ENCODE measurements at places on chromosomes 7 and 10.

GRCh38 chr10:73969224-73969841 is 28.6 kb upstream of the VCL start:
- DNase-seq: no peak

DNA sequence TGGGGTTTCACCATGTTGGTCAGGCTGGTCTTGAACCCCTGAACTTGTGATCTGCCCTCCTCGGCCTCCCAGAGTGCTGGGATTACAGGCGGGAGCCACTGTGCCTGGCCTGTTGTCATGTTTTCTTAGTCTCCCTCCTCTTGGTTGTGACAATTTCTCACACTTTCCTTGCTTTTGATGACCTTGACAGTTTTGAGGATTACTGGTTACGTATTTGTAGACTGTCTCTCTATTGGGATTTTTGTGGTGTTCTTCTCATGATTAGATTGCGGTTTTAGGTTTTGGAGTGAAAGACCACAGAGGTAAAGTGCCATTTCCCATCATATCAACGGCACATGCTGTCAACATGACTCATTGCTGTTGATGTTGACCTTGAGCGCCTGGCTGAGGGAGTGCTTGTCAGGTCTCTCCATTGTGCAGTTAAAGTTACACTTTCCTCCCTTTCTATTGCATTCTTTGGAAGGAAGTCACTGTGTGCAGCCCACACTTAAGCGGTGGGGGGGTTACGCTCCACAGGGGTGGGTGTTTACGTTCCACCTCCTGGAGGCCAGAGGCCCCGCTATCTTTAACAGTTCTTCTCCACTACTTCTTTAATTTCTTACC is 10.8 kb downstream of the NEURL1 start:
- DNase-seq: no peak

DNA sequence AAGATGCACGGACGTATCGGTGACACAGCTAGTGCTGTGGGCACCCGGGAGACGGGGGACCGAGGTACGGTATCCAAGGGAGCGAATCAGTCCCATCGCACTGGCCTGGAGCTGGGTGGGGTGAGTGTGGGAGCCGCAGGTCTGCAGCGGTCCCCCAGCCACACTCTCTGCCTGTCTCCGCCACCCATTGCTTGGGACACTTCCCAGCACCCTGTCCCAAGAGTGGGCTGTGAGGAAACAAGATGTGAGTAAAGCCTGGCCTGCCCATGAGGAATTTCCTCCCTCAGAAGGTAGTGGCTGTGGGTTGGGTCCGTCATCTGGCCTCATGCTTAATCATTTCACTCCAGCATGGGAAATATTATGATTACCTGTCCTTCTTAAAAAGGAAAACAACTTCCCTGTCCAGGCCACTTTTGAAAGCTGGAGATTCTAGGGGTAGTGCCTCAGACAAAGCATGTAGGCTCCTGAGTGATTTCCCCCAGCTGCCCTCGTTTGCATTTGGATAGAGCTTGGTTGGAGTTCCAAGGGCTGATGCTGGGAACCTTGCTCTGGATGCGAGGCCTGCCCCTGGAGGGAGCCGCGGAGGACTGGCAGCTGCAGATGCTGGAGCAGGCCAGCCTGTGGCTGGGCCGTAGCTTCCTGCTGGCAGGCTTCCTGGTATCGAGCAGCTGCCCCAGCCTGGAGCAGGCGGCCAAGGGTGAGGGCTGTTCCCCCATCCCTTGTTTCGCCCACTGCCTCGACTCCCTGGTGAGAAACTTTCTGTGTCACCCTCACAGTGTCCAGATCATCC is 6.2 kb upstream of the ACTR3C start:
- DNase-seq: no peak

DNA sequence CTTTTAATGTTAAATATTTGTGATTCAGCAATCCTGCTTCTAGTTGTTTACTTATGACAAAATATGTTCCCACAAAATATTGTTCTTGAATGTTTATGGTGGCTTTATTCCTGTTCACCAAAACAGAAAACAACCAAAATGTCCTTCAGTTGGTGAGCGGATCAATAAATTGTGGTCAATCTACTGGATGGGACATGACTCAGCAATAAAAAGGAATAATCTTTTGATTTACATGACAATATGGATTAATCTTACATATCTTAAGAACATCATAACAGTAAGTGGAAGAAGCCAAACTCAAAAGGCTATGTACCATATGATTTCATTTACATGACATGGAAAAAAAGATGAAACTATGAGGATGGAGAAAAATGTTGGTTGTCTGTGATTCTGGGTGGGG is 691.3 kb upstream of the GHITM start:
- no peak for DNase-seq

DNA sequence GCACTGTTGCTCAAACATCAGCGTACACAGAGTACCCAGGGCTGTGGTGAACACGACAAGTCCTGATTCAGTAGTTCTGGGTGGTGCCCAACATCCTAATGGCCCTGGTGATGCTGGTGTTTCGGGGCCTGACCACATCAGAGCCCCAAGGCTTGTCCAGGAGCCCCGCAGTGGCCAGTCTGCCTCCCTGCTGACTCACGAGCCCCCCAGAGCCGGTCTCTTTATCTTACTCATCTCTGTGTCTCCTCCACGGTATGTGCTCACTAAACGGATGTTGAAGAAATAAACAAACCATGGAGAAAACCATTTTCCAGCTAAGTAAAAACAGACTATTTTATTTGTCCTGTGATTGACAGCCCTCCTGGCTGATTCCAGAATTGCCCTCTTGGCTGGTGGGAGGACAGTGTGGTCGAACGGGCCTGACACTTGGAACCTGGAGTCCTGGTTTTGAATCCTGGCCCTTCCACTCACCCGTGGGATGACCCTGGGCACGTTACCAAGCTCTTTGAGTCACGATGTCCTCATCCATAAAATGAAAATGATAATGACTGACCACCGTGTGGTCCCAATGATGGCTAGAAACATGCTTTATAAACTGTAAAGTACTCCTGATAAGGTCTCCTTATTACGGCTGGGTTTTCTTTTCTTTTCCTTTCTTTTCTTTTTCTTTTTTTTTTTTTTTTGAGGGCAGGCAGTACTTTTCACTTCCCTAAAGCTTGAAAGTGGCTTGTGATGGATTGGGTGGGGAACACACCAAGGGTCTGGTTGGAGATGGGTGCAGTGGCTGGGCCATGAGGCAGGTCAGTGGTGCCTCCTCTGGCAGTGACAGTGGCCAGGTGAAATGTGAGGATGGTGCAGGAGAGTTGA is 5.7 kb downstream of the HIP1 start:
- DNase-seq: peak; percentile 50

DNA sequence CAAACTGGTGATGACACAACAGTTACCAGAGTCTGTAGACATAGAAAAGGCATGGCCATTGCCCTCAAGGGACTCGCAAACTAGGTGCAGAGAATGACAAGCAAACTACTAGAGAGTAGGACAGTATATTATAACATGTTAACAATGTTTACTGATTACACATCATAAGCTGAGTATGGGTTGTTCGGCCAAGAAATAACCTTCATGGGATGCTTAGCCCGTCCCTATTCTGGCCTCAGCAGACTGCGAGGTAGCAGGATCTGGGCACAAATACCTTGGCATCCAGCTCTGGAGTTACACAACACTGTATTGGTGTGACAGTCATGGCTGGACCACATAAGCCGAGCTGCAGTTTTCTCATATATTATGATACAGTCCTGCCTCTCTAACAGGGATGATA is 51.4 kb downstream of the ABCB4 start:
- no peak for DNase-seq

DNA sequence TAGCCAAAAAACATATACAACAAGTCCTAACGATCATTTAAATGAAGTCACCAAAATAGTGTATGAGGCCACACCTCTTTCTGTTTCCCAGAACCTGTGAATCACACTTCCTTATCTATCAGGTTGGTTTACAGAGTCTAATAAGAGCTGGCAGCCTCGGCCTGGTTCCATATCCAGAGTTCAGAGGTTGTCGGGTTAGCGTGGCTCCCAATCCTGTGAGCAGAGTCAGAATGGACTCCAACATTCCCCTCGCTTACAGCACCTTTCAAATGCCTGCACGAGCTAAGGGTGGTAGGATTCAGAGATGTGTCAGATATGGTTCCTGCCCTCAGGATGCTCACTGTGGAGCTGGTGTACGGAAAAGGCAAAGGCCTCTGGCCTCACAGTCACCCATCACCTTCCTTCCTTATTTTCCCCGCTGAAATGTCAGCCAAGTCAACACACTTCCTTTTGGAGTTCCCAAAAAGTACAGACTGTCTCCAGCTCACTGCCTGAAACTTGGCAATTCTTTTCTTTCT is 6.0 kb downstream of the IL15RA start:
- DNase-seq: no peak

- DNase-seq: no peak
Observed at GRCh38 chr10:37707829-37708578, 149.4 kb downstream of the ZNF248 start.

- DNase-seq: no peak
Observed at GRCh38 chr10:119604468-119604867, 7.7 kb upstream of the TIAL1 start.

DNA sequence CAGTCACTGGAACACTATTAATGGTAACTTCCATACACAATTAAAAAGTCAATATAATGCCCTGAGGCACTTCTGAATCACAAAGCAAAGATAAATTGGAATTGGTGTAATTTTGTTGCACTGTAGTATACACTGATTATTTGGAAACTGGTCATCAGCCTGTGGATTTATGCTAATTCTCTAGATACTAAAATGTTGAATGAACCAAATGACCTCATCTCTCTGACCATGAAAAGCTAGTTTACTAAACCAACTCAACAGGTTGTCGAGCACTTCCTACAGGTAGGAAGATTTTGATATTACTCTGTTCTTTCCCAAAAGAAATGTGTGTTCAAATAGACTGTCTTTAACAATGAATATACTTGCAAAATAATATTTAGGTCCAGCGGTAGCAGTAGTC is 5.3 kb downstream of the NRP1 start:
- no peak for DNase-seq

GRCh38 chr10:117496031-117496430 is 46.5 kb upstream of the EMX2 start:
- DNase-seq: no peak

GRCh38 chr7:102170393-102170970 is 116.2 kb upstream of the SH2B2 start:
- no peak for DNase-seq

GRCh38 chr10:95244152-95244551 is 46.7 kb downstream of the PDLIM1 start:
- DNase-seq: no peak

- DNase-seq: no peak
Observed at GRCh38 chr7:81624021-81624592, 145.7 kb downstream of the HGF start.

DNA sequence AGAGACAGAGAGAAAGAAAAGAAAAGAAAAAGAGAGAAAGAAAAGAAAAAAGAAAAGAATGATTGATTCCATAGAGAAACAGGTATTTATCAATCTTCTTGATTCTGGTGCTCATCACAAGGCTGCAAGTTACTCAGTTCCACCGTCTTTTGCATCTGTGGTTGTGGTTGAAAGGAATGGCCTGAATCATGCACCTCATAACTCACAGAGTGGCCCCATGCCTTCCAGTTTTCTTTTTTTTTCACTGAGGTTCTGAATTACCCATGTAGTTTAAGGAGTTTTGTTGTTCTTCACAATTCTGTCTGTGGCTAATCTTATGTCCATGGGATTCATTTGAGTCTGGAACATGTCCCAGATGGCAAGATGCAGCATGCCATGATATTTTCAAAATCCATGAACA is 156.0 kb downstream of the ZNF33B start:
- DNase-seq: no peak

DNA sequence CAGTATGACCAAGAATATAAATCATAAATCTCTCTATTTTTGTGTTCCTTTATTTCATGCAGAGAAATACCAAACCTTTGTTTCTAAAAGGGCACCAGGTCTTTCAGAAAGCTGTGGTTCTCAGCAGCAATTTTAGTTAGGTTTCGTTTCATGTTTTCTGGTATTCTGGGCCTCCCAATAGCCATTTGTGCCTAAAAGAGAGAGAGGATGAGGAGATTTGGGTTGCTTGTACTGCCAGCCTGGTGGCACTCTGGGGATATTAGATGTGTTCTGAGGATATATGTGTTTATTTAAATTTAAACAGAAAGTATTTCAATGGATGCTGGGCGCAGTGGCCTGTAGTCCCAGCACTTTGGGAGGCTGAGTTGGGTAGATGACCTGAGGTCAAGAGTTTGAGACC is 471.7 kb downstream of the AUTS2 start:
- no peak for DNase-seq

GRCh38 chr10:34748767-34749166 is 66.3 kb downstream of the PARD3 start:
- no peak for DNase-seq

GRCh38 chr7:4882169-4883032 is 1.1 kb downstream of the RADIL start:
- no peak for DNase-seq

- peak; percentile 35 for DNase-seq
Observed at GRCh38 chr10:29386342-29386999, 97.6 kb downstream of the LYZL1 start.

DNA sequence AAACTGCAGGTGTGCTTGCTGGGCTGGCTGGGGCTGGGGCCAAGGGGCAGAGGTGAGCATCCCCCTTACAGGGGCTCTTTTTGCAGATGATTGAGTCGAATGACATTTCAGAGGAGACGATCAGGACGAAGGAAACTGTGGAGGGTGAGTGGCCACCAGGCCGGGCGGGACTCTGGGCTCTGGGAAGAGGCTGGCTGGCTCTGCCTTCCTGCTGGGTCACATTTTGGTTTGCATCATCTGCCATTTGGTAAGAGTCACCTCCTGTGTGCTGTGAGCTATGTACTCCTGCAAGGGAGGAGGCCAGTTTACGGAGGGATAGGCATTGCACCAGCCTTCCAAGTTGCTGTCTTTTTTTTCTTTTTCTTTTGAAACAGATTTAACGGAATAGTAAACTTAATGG is 73.0 kb upstream of the GTF2IRD1 start:
- no peak for DNase-seq

- no peak for DNase-seq
Observed at GRCh38 chr10:102710609-102711008, 3.6 kb downstream of the ARL3 start.

DNA sequence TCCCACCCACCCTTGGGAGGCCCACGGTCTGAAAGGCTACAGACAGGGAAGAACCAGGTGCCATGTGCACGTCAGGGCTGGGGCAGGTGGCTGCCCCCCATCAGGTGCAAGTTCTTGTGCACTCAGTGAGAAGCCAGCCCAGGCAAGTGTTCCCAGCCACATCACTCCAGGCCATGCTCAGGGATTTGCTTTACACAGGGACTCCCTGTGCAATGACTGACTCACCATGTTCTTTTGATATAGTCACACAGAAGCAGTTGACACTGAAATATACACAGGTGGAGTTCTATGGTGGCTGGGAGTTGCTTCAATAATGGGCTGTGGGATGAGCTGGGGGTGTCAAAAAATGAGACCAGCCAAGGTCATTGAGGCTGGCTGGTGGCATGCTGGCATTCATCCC is 8.0 kb upstream of the CHST15 start:
- DNase-seq: no peak

- DNase-seq: no peak
Observed at GRCh38 chr10:132103116-132103910, 37.6 kb downstream of the JAKMIP3 start.

- no peak for DNase-seq
Observed at GRCh38 chr10:133419211-133419950, 5.0 kb downstream of the SPRN start.

- DNase-seq: no peak
Observed at GRCh38 chr10:104351919-104352318, 1.7 kb upstream of the CFAP58 start.

- DNase-seq: no peak
Observed at GRCh38 chr10:71244431-71245419, 32.4 kb downstream of the UNC5B start.

Data from OCI-LY7 (cell line).